ENCODE measurements at places on chromosomes 3 and 15.

- no peak for DNase-seq
Measured at GRCh38 chr3:74546426-74546825, 68.0 kb downstream of the CNTN3 start.

DNA sequence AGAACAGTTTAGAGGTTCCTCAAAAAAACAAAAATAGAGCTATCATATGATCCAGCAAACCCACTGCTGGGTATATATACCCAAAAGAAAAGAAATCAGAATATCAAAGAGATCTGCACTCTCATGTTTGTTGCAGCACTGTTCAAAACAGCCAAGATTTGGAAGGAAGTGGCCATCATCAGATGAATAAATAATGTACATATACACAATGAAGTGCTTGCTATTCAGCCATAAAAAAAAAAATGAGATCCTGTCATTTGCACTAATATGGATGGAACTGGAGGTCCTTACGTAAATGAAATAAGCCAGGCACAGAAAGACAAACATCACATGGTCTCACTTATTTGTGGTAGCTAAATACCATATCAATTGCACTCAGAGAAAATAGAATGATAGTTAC, 58.4 kb downstream of the SCAPER start:
- DNase-seq, result no peak

DNA sequence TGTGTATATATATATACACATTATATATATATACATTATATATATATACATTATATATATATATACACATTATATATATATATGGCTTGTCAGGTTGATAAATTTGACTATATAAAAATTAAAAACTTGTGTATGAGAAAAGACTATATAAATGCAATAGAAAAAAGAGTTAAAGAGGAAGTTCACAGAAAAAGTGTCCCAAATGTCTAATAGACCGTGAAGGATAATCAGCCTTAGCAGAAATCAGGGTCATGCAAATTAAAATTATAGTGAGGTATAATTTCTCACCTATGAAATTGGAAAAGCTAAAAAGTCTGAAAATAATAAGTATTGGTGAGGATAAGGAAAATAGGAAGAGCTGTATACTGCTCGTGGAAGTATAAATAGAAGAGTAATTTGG, 51.1 kb downstream of the CHRD start:
- DNase-seq, result no peak

- peak; percentile 80 for DNase-seq
Measured at GRCh38 chr3:105906836-105907235, 38.0 kb upstream of the CBLB start.

DNA sequence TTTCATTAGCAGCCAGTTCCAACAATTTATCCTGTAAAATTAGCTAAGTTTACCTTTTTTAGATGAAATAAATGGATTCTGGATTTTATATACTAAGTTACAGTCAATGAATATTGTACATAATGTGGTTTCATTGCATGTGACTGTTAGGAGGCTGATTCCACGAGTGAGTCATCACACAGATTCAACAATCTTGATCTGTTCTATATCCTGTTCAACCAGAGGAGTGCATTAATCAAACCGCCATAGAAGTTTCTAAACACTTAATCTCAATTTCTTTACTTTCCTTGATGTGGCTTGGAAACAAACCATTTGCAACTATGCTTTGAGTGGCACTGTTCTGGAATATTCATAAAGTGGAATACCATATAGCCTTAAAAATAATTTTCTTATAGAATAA, 15.3 kb downstream of the DNAJC13 start:
- no peak for DNase-seq
